ENCODE measurements at places on chromosomes 13 and 19.
A peak's percentile ranks its signal among the peaks of the same experiment; 100 is the strongest.

- no peak for DNase-seq
Observed at GRCh38 chr13:31538067-31539042, 201.0 kb upstream of the RXFP2 start.

DNA sequence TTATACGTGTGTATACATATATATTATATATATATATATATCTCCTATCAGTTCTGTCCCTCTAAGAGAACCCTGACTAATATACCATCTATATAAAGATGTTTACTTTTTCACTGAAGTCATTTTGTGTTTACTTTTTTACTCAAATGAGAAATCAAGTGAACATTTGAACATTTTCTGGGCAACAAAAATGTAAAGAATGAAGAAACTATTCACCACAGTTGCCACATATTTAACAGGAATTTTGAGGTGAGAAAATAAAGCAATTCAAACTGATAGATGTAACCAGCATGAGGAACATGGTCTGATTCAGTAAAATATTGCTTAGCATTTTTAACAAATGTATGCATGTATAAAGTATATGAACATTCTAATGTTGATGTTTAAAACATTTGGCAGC is 299.2 kb upstream of the KLHL1 start:
- no peak for DNase-seq

GRCh38 chr19:44746946-44747738 is 1.4 kb upstream of the BCL3 start:
- peak; percentile 82 for DNase-seq

DNA sequence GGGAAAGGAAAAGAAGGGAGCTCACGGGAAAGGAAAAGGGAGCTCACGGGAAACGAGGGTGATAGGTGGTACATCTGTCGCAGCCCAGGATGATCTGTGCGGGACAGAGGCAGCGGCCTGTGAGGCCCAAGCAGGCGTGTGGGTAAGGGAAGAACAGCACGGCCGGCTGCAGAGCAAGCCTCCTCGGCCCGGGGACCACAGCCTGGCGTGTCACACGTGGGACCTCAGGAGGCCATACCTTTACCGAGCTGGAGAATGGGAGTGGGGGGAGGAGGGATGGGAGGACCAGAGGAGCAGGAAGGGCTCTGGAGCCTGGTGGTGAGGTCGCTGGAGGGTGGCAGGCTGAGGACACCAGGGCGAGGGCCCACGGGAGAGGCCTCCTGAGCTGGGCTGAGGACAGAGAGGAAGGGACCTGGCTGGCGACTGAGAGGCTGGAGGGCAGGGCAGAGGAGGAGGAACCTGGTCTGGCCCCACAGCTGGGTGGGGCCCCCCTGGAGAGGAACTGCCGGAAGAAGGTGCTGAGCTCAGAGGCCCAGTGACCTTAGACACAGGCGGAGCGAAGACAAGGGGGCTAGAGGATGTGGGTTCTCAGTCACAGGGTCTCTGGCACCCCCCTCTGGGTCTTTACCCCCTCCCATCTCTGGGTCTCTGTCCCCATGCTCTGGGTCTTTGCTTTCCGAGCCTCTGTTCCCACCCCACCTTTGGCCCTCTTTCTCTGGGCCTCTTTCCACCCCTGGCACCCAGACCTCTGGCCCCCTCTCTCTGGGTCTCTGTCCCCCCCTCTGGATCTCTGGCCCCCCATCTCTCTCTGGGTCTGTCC is 2.9 kb upstream of the FTL start:
- DNase-seq: no peak

DNA sequence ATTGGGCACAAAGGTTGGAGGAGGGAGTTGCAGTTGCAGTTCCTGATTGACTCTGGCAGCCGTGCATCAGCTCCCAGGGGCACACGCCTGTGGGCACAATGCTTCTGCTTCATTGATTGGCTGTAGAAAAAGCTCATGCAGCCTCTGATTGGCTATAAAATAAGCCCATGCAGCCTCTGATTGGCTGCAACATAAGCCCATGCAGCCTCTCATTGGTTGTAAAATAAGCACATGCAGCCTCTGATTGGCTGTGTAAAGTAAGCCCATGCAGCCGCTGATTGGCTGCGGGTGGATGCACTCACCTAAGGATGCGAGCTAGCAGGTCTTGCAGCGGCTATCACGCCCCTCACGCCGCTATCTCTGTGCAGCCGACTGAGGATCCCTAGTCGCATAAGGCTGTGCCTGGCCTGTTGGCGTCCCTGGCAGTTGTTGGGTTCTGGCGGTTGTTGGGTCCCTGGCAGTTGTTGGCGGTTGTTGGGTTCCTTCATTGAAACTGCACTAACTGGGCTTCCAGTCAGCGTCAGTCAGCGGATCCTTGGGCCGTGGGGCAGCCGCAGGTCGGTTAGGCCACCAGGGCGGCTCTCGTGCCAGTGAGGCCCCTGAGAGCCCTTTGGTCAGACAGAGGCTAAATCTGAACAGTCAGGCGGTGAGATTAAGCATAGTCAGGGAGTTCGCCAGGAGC is at the start of gene SIGLECL1:
TSS of gene SIGLECL1 (plus strand) at position 295 of the 682 bp plus-strand sequence. CDS start 12,993 bp downstream, outside the sequence.
- DNase-seq: no peak

DNA sequence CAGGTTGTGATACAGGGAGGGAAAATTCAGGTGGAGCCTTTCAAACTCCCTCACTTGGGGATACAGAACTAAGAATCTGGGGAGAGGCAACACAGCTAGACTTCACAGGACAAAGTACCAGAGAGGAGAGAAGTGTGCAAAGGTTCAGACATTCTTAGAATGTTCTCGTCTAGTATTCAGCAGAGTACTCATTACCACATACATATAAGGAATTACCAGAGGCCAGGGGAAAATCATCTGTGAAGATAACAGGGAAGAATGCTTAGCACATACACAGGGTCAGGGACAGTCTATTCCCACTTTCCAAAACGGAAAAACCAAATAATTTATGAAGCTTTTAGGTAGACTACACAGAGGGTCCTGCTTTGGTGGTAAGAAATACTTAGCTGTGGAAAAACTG is 58.1 kb downstream of the TRPC4 start:
- no peak for DNase-seq

GRCh38 chr13:52837850-52838249 is 10.6 kb downstream of the PCDH8 start:
- DNase-seq: no peak

DNA sequence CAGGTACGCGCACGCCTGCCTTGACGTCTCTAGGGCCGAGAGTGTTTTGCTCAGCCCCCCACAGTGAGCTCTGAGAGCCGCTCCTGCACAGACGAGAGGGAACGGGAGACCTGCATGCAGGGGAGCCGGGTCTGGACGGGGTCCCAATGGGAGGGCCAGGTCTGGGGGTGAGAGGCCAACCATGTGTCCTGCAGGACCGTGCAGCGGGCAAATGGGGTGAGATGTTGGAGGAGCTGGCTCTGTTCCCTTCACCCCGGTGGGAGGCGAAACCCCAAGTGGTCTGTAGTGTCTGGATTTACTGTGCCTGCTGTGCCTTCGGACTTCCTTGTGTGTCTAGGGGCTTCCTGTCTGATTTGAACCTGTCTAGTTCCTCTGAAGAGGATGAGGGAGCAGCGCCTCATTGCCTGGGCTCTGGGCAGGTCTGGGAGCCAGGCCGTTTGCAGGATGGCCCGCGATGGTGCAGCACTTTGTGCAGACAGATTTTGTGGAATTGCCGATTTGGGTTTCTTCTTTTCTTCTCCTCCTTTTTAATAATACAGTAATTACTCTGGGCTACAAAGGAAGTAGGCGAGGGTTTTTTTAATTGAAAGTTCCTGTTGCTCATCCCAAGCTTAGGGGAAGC is 2.1 kb downstream of the CSNK1G2 start:
- DNase-seq: peak; percentile 67

DNA sequence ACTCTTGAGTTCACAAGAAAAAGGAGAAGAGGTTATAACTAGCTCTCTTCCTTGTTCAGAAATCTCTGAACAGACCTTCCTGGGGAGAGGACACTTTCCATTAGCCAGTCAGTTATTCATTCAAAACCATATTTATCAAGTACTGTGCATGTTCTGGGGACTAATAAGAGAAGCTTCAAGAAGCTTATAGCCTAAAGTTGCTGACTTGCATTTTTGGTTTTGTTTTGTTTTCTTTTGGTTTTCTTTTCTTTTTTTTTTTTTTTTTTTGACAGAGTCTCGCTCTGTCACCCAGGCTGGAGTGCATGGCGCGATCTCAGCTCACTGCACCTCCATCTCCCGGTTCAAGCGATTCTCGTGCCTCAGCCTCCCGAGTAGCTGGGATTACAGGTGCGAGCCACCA is 471.4 kb downstream of the KLF12 start:
- DNase-seq: no peak

- DNase-seq: no peak
Observed at GRCh38 chr19:34319785-34320184, 45.2 kb upstream of the GPI start.

DNA sequence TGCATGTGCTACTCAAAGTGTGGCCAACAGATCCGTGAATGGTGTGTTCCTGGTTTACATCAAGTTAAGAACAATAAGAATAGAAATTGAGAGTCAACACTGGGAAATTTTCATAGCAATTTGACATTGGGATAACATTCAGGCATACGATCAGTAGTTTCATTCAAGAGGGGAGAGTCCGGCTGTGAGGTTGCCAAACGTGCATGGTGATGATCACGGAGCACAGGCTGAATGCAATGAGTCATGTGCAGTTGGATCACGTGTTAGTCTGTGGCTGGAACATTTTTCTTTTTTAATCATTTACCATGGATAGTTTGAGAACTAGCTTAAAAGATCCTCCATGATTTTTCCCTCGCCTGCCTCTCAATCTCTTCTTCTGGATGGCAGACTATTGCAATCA is 2.5 kb upstream of the DCT start:
- no peak for DNase-seq

GRCh38 chr13:52808842-52809219 is 39.6 kb downstream of the PCDH8 start:
- DNase-seq: no peak
